Nucleus accumbens (tissue), 56 donors: ENCODE measurements at places on chromosomes 2 and 18.

DNA sequence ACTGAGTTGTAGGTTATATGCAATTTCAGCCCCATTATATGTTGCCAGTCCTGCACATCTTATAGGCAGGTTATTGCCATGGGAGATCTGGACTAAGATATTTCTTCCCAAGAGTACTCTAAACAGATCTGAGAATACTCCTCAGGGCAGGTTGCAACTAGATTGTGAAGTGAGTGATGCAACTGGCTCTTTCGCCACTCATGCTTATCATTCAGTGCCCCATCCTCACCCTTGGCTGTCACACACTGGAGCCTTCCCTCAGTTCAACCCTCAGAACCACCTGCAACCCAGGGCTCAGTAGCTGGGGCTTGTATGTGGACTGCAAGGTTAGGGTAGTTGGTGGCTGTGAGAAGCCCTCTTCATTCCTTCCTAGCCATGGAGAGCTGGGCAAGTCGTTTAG lies 14.1 kb downstream of the MERTK start:
- DNase-seq, result no peak

DNA sequence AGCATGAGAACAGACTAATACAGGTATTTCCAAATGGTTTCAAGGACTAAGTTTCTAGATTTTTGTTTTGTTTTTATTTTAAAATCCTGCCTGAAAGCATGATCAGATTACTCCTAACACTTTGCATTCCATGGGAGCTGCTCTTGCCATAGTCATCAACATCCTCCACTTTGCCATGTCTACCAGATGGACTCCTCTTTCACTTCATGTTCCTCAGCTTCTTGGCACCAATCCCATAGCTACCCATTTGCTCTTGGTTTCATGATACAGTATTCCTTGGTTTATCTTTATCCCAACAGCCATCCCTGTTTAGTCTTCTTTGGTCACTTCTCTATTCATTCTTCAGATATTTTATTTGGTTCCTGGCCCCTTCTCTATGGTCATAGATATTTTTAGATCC lies 154.2 kb upstream of the CCDC195 start:
- DNase-seq, result no peak

- DNase-seq, result no peak
These were observed 169.8 kb upstream of the ID2 start for GRCh38 chr2:8511868-8512612.

GRCh38 chr2:210172219-210172575 lies 988 bp upstream of the KANSL1L start:
- DNase-seq, result no peak

DNA sequence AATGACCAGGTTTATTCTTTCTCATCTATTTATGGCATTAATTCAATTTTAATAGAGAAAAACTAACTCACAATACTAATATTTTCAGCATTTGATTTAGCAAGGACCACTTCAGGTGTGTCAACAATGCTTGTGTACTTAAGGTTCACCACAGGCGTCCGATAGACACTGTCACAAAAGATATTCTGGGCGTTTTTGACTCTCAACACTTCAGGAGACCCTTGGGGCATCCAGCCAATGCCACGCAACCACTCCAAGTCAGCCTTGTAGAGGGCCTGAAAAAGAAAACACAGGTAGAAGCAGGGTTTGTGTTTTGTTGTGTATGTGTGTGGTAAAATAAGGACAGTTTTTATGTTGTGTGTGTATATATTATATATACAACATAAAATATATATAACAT lies 158.2 kb downstream of the NEB start:
- no peak for DNase-seq

DNA sequence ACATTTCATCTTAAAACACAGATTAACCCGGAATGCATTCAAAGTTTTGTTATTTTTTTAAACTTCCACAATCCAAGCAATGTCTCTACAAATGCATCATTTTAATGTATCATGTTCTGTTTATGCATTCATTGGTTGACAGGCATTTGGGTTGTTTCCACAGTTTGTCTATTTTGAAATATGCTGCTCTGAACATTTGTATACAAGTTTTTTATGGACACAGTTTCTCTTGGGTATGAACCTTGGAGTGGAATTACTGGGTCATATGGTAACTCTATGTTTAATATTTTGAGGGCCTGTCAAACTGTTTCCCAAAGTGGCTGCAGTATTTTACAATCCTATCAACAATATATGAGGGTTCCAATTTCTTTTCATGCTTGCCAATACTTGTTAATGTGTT lies 57.3 kb downstream of the GULP1 start:
- DNase-seq, result no peak

DNA sequence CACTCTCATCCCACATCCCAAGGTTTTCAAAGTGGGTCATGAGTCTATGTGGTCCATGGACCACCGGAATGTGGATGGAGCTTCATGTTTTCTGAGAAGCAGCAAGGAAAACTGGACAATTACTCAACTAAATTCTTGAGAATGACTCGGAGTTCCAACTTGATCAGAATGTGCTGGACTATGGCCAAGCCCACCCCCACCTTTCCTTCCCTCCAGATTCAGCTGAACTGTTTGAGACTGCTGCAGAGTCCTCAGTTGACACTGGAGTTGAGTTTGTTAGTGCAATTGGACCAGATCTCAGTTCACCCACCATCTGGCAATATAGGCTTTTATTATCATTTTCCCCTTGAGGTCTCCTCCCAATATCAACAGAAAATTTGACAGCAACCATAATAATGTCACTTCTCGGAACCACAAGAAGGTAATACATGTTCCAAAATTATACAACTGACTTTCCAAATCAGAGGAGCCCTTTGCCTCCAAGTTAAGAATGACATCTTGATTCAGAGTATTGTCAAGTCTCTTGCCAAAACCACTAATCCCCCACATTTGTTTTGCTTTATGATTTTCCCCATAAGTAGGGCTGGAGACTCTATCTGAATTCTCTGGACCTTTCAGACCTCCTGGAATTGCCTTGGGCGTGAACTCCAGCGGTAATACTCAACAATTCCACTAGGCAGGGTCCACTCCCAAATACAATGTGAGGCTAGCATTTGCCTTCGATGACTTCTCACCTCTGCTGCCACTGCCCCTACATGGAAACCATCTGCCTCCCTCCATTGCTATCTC lies 8.8 kb downstream of the COL4A4 start:
- DNase-seq, result no peak

- DNase-seq, result no peak
These were observed 118.5 kb downstream of the RPIA start for GRCh38 chr2:88810017-88810416.

DNA sequence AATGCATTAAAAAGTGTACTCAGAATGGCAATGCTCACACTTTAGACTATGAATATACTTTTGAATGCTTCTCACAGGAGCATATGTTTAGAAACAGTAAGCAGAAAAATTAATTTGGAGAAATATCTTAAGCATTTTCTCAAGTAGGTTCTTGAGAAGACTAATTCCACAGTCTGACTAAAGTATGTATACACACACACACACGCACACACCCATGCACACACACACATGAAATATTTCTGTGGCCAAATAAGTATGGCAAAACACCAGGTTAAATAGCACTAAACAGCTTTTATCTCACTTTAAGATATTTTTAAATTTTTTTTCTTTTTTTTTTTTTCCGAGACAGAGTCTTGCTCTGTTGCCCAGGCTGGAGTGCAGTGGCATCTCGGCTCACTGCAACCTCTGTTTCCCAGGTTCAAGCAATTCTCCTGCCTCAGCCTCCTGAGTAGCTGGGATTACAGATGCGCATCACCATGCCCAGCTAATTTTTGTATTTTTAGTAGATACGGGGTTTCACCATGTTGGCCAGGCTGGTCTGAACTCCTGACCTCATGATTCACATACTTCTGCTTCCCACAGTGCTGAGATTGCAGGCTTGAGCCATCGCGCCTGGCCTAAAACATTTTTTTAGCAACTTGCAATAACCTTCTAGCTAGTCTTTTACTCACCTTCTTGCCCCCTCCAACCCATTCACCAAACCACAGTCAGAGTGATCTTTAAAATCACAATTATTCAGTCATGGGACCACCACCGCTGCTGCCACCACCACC lies 67.5 kb upstream of the SCG2 start:
- no peak for DNase-seq

GRCh38 chr2:165357758-165358157 lies 111.7 kb upstream of the CSRNP3 start:
- no peak for DNase-seq

DNA sequence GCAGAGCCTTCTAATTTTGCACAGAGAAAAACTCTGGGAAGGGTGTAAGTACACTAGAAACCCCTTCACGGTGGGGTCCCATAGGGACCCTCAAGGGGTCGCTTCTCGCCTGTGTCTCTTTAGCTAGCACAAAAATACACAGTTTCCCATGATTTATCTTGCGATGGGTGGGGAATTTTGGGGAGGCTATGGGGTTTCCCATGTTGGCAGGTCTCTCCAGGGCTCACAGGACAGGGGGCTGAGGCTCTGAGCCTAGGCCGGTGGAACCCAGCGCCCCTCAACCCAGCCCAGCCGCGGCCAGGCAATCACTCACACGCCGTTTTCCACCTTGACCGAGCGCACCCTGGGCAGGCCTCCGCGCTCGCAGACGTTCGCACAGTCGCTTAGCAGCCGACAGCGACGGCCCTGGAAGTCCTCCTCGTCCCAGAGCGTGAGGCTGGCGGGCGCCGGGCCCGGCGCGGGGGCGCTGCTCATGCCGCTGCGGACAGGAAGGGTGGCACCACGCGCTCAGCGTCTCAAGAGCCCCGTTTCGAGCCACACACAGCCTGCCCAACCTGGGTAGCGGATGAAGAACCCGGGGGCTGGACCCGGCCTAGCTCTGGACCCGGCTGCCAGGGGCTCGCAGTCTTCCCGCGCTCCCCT lies 398 bp downstream of the CRYBA2 start:
- no peak for DNase-seq

DNA sequence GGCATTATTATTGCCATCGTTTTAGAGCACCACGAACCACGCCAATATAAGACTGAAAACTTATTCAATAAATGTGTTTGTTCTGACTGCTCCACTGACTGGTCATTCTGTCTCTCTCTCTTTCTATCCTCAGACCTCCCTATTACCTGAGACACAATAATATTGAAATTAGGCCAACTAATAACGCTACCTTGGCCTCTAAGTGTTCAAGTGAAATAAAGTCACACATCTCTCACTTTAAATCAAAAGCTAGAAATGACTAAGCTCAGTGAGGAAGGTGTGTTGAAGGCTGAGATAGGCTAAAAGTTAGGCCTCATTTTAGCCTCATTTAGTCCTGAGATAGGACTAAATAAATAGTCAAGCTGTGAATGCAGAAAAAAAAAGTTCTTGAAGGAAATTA lies 38.8 kb downstream of the G6PC2 start:
- DNase-seq, result no peak

DNA sequence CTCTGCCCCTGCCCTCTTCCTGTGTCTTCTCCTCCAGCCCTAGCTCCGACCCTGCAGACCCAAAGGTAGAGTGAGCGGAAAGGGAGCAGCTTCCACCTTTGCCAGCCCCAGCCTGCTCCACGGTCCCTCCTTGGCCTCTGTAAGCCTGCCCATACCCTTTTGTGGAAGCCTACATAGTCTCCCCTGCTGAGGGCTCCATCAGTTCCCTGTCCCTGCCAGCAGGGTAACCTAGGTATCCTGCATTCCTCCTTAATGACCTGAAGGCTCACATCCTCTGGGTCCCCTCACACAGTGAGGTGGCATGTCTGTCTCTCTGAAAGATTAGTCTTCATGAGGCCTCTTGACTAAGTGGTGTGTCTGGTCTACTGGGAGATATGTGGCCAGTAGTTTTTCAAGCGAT lies 20.5 kb upstream of the ACKR3 start:
- DNase-seq, result no peak

- DNase-seq, result no peak
These were observed 27.6 kb downstream of the FEZ2 start for GRCh38 chr2:36570416-36570815.

- no peak for DNase-seq
These were observed 2.9 kb downstream of the ANKRD12 start for GRCh38 chr18:9139400-9140039.

DNA sequence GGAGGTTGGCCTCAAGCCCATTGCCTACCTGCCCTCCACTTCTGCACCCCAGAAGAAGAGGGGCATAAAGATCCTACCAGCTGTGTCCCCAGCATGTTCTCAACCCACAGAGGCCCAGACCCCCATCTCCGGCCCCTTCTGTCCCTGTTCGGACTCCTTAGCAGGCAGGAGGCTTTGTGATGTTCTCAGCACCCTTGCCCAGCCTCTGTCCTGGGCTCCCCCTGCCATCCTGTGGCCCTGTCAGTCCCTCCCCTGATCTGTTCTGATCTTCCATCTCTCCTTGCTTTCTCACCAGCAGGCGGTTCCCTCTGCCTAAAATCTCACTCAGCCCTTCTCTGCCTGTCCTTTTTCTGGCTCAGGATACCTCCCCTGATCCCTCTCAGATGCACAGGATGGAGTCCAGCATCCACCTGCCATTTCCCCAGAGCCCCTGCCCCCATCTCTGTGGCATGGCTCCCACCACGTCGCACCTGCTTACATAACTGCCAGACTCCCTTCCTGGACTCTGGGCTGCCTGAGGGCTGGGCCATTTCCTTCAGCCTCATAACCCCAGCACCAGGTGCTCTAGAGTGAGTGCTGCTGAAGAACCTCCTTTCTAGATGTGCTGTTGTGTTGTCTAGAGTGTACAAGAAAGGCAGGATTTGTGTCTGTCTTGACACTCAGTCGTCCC lies 134.0 kb downstream of the CTIF start:
- no peak for DNase-seq

GRCh38 chr2:218387369-218388194 lies 5.5 kb downstream of the SLC11A1 start:
- no peak for DNase-seq

- DNase-seq, result no peak
These were observed 151.8 kb upstream of the KCTD1 start for GRCh38 chr18:26700201-26700600.

GRCh38 chr2:11254100-11254536 lies 90.3 kb downstream of the ROCK2 start:
- DNase-seq, result no peak

- DNase-seq, result no peak
These were observed 91.4 kb upstream of the LYPD1 start for GRCh38 chr2:132761437-132761836.

DNA sequence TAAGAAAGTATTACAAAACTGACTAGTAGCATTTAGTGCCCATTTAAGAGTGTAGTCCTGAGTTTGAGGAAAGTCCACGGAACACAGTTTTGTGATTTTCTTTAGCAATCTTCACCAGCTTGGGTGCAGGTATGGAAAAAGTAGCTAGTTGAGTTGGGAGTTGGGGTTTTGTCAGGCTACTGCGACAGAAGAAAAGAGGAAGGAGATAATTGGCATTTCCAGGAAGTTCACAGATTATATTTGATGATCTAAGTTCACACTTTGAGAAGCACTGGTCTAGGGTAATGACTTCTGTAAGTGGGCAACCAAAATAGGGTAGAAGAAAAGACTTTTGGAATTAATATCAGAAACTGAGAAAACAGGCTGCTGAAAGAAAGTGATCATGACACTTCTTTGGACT lies 52.1 kb downstream of the VIL1 start:
- no peak for DNase-seq

GRCh38 chr2:241224851-241225438 lies 36.5 kb downstream of the ANO7 start:
- DNase-seq, result no peak

- DNase-seq, result no peak
These were observed 13.6 kb downstream of the CNDP1 start for GRCh38 chr18:74547860-74548259.
